Transverse colon (tissue), 4 donors: ENCODE measurements at places on chromosomes 7 and 10.

DNA sequence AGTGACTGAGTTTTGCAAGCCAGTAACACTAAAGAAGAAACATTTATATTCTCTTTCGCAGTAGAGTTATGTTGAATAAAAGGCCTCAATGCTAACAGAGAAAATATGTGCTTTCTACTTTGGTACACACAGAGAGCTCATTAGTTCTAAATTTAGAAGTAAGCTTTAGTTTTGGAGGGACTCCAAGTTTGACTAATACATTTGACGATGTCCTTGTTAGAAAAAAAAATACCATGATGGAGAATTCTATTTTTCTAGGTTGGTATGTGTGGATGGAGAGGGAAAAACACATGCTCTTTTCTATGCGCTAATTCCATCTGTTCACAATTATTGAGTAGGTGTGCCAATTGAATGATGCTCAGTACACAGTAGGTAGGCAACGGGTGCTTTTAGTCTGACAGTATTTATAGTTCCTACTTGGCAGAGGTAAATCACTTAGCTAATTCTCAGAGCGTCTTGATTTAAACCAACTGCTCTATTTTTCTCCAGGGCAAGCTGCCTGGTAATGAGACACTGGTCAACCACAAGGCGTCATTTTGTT, 327.2 kb upstream of the AKR1E2 start:
- H3K4me3 ChIP-seq: no peak overlapping the region
- peak overlapping the region; percentile 69 for H3K27ac ChIP-seq
- DNase-seq: no peak

GRCh38 chr10:114245121-114245791, 6.2 kb downstream of the VWA2 start:
- H3K27ac ChIP-seq: no peak overlapping the region
- H3K36me3 ChIP-seq: no peaks in the 10 kb centered on the region
- no peaks in the 10 kb centered on the region for H3K4me1 ChIP-seq
- no peak for DNase-seq
- H3K4me3 ChIP-seq: no peak overlapping the region

- no peak for DNase-seq
- H3K27ac ChIP-seq: no peak overlapping the region
- no peaks in the 10 kb centered on the region for H3K27me3 ChIP-seq
- no peaks in the 10 kb centered on the region for H3K36me3 ChIP-seq
Measured at GRCh38 chr7:25009257-25009656, 29.3 kb upstream of the OSBPL3 start.

DNA sequence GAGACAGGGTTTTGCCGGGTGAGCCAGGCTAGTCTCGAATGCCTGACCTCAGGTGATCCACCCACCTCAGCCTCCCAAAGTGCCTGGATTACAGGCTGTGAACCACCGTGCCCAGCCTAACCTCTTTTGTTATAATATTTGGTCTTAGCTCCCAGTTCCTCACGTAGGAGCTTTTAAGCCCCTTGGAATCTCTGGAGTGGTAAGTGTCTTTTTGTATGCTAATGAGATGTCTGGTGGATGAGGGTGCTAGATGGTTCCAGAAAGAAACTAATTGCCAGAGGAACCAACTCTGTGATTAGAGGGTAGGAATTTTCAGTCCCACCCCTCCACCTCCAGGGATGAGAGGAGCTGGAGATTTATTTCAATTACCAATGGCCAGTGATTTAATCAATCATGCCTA, 5.3 kb upstream of the ARPC1A start:
- H3K27me3 ChIP-seq: no peaks in the 10 kb centered on the region
- no peak for DNase-seq
- peaks cover 7% of the 10 kb centered on the region for H3K4me1 ChIP-seq
- no peak overlapping the region for H3K4me3 ChIP-seq
